NCI-H1105 treated with DMSO at 0.1 percent for 48 hours (cell line): ENCODE measurements at places on chromosomes 11 and 22.

DNA sequence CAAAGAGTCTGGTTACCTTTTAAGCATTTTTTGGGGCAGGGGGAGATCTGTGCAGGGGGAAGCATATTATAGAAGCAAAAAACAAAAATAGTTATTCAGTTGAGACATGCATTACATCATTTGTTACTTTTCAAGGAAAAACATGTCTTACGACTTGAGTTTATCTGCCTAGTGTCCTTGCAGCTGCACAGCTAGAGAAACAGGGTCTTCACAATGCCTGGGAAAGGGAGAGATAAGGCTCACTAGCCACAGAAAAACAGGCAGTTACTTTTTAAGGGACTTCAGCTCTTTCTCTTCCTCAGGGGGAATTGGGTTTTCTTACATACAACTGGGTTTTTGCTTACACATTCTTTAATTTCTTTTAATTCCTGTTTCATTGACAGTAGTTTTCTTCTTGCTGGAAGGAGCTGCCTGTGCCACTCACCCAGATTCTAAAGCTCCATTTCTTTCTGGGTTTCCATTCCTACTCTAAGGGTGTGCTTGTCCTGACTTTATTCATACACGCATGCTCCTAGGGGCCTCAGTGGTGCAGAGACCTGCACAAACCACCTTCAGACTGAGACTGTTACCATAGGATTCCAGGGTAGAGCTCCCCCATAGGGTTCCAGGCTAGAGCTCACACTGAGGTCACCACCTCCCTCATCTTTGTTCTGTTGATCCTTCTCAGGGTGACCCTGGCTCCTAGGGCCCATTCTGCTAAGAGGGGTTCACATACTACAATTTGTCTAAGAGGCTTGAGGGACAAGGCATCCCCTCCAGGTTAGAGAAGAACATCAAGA lies 14.7 kb upstream of the UBQLNL start:
- no peak for DNase-seq

DNA sequence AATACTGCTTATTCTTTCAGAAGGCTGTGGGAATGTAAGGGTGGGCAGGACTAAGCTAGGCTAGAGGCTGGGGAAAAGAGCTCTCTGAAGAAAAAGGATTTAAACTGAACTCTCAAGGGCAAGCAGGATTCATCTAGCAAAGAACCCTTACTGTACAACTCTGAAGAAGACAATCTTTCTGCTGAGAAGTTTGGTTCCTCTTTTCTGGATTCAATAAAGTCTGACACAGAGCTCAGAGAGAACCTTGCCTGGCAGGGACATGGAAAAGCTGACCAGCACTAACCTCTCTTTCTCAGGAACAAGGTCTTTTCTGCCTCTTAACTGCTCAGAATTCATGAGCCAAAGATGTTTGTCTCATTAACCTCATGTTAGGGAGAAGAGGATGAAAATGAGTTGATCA lies 388.4 kb upstream of the DDI1 start:
- DNase-seq, result no peak

DNA sequence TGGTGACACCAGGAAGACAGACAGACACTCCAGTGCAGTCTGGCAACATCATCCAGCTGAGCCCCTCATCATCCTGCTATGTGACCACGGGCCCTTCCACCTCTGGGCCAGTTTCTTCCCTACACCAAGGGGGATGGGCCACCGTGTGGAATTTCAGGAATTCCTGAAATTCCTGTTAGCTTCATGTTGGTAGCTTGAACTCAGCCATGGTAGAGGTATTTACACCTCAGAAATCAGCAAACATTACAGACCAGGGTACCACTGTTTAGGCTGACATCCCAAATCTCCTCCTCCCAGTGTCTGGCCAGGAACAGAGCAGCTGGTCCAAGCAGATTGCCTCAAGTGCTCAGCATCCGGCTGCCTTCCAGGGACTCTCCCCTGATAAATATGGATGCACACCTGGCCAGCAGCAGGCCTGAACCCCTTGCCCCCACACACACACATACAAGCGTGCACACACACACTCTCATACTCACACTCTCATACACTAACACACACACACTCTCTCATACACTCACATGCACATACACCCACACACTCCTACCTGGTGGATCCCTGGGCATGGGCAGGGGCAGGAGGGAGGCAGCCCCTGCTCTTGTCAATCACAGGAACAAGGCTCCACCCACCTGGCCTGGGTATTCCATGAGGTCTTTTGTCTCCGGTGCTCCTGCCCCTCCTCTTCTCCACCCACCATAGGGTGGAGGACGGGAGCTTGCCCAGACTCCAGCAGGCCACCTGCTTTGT lies 85.2 kb downstream of the BUD13 start:
- DNase-seq, result no peak

- no peak for DNase-seq
These were observed 5.8 kb downstream of the LIF start for GRCh38 chr22:30240541-30241417.

DNA sequence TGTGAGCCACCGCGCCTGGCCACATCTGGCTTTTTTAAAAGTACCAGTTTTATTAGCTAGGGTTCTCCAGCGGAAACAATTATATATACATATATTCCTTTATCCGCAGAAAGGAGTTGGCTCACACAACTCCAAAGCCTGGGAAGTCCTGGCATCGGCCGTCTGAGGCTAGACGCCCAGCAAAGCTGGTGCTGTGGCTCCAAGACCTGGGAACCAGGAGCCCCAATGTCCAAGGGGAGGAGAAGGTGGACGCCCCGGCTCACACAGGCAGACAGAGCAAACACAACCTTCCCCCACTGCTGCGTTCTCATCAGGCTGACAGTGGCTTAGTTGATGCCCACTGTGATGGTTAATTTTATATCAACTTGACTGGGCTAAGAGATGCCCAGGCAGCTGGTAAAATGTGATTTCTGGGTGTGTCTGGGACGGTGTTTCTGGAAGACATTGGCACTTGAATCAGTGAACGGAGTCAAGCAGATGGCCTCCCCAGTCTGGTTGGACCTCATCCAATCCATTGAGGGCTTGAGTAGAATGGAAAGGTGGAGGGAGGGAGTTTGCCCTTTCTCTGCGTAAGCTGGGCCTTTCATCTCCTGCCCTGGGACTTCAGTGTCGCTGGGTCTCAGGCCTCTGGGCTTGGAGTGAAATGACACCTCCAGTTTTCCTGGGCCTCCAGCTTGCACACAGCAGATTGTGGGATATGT lies 904.4 kb downstream of the BRD1 start:
- DNase-seq, result peak; percentile 54

DNA sequence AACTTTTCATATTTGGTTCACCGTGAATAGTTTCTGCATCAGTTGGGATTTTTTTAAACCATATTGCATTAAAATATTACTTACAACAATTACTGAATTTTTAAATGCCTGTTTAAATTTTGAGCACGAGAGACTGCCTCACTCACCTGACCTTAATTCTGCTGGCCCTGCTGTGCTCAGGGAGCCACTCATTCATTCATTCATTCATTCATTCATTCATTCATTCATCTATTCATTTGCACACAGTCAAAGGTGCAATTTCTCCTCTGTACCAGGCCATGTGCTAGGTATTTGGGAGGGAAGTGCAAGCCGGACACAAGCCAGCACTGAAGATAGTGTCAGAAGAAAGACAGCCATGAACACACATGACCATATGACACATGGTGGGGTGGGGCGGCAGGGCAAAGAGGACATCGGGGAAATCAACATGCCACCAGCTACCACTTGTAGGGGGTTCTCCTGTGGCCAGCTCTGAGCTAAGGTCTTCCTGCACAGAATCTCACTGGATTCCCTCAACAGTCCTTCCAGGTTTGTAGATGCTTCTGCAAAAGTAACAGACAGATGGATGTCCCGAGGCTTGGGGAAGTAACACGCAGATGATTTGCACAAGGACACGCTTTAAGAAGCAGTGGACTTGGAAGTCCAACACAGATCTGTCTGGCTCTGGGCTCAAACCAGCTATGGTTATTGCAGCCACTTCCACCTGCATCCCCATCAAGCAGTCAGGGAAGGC lies 568 bp upstream of the CSF2RB start:
- DNase-seq, result no peak
